ENCODE measurements at places on chromosomes 5 and 9.

GRCh38 chr5:149761461-149761860, 31.4 kb downstream of the PPARGC1B start:
- DNase-seq, result no peak

GRCh38 chr9:91186632-91187108, 175.0 kb downstream of the AUH start:
- DNase-seq, result no peak

DNA sequence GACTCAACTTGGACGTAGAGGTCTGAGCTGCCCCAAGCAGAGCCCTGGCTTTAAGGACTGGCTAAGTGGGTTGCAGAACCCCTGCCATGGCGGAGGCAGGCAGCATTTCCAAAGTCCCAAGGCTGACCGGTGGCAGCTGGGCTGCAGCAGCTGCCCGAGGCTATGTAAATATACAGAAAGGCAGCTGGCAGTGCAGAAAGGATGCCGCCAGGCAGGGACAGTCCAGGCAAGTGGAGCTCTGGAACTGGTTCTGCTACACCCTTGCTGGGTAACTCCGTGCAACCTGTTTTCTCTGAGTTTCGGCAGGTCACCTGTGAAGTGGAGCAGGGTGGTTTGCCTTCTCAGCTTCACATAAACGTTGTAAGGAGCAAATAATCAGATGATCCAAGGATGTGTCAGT, 46.0 kb downstream of the SHB start:
- DNase-seq, result no peak

DNA sequence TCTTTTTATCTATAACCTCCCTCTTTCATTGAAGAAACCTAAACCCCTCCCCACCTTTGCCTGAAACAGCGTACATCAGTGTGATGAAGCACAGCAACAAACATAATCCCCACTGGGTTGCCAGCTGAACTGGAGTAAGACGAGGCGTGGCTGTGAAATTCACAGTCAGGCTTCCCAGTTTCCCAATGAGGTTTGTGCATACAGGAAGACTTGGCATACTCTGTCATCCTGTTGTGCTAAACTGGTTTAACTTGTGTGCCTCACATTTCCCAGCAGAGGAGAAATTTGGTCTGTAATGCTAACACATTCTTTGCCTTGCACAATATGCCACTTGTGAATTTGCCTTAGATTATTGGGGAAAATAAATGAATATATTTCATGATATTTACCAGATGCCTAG, 121.5 kb downstream of the SV2C start:
- no peak for DNase-seq
